Cardiac fibroblast (primary cell): ENCODE measurements at places on chromosomes 16 and 17.

GRCh38 chr16:85452364-85453193, 160.5 kb upstream of the GSE1 start:
- no peak for DNase-seq

- no peak for DNase-seq
Observed at GRCh38 chr16:35506018-35506897, 2046.8 kb downstream of the TP53TG3F start.

- no peak for DNase-seq
Observed at GRCh38 chr17:63464691-63465236, 12.1 kb upstream of the ACE start.

- no peak for DNase-seq
Observed at GRCh38 chr16:79589601-79590102, 10.9 kb downstream of the MAF start.

DNA sequence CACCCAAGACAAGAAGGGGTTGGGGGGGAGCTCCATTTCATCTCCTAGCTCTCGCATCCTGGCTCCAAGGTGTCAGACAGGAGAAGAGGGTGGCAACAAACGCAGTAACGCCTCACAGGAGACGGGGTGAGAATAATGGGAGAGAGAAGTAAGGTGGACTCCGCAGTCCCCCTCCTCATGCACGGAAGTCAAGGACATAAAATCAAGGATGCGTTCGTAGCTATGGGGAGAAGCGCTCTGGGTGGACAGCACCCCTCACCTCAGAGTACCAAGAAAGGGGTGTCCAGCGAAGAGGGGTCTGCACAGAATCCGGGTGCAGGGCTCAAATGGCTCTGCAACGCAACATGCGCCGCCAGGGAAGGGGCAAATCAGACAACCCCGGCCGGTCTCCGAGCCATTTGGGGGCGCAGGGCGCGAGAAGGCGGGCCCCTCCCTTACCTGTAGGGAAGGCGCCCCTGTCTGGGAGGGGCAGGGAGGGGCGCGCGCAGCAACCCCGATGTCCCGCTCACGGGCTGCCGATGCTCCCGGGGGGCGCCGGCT, 555 bp downstream of the HDAC5 start:
- DNase-seq, result no peak

GRCh38 chr16:57637424-57637823, 9.0 kb downstream of the ADGRG1 start:
- no peak for DNase-seq

DNA sequence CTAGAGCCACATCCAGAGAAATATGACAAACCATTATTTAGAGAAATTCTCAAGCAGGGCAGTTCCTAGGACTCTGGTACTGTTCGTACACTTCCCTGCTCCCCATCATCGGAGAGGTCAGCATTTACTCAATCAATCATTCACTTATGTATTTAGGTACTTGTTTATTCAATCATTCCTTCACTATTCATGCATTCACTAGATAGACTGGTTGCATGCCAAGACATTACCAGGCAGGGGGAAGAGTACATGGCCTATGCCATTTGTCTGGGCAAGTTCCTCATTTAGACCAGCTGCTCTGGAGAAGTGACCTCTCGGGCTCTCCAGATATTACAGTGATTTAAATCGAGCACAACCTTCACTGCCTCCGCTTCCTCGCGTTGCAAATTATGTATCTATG, 603.4 kb downstream of the KCNJ2 start:
- DNase-seq, result no peak

- DNase-seq, result no peak
Observed at GRCh38 chr16:11099672-11100205, 155.4 kb downstream of the CLEC16A start.

DNA sequence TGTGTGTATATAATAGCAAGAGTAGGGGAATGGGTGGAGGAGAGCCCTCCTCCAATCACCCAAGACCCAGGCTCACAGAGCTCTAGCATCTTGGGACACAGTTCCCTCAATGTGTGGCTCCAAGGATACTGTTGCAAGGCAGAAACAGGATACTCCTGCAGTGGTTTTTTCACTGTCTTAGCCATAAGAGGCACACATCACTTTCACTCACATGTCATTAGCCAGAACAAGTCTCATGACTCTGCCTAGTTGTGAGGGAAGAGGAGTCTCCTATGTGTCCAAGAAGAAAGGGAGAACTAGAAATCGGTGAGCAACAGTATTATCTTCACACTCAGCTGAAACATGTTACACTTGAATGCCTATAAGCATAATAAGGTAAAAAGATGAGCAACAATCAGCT, 11.1 kb upstream of the NUDT7 start:
- no peak for DNase-seq

- DNase-seq, result no peak
Observed at GRCh38 chr17:43434902-43435319, 36.1 kb downstream of the ARL4D start.

DNA sequence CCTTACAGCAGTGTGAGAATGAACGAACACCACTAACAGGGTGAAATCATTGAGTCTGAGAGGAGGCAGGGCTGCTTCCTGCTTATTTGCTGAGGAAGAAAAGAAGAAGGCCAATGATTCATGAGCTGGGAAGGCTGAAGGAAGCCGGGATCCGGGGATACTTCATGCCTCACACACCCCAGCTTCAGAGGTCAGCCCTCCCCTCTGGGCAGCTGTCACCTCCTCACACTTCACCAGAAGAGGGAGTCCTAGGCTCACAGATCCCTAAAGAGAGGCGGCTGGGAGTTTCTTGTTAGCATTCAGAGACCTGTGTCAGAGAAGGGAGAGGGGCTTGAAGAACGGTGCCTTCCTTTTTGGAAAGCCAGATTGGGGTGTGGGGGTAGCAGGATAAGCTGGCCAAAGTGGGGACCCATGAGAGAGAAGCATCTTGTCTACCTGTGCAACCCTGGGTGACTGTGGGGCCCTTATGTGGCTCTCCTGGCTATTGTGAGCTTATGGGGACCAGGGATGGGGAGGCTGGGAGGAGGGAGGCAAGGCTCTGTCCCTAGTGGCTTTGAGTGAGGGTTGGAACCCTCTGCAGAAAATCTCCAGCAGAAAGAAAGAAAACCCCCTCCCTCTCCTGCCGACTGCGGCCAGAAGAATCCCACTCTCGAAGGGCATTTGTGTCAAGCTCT, 94.6 kb downstream of the RGS9 start:
- DNase-seq, result peak; percentile 88

GRCh38 chr16:51831595-51832367, 680.7 kb upstream of the SALL1 start:
- DNase-seq, result no peak

GRCh38 chr17:41681776-41682175, 6.9 kb upstream of the EIF1 start:
- no peak for DNase-seq

- DNase-seq, result no peak
Observed at GRCh38 chr17:40363111-40363827, 1.3 kb downstream of the GJD3 start.

GRCh38 chr17:17783825-17784656, 52.7 kb downstream of the SREBF1 start:
- DNase-seq, result peak; percentile 78
